ENCODE measurements at places on chromosomes 3 and 15.

- peak; percentile 73 for DNase-seq
Measured at GRCh38 chr3:66722675-66723074, 221.9 kb upstream of the LRIG1 start.

GRCh38 chr3:107669669-107670068 is 146.9 kb downstream of the BBX start:
- DNase-seq: no peak

DNA sequence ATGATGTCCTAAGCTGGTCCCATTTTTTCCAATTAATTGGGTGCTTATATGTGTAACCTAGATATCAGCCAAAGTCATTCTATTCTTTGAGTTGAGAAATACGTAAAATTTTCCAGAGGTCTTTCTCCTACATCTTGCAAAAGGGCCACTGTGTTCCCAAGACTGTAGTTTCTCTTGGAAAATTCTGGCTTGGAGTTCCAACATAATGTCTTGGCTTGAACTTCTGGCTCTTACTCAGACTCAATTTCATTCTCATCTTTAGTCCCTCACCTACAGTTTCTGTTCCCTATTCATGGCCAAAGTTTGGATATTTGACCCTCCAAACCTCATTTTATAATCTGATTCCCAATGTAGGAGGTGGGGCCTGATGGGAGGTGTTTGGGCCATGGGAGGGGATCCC is 201.4 kb upstream of the ARHGEF26 start:
- DNase-seq: no peak

GRCh38 chr3:141305436-141305835 is 62.9 kb upstream of the ZBTB38 start:
- DNase-seq: peak; percentile 86

DNA sequence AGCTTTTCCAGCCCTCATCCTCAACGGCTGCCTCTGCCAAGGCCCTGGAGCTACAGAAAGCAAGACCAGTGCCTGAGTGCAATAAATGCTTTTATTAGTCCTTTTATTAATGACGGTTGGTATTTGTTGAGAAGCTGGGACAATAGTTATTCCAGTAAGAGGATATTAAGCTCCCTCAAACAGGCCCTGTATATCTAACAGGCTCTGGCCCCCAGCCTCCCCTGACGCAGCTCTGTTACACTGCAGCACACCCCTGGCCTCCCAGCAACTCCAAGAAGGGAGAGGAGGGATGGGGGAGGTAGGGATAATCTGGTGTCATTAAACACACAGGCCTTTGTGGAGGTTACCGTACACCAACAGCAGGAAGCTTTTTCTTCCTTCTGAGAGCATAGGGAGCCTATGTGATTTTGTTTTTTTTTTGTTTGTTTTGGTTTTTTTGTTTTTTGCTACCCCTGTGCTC is 30.8 kb upstream of the MAGEF1 start:
- no peak for DNase-seq
